ENCODE measurements at places on chromosomes 7 and 10. TPM values are rescaled to one million over a fixed set of nuclear protein-coding genes. Genes with fewer than 3 reads are reported as not detected.

ZPBP gene
- total RNA-seq, result not detected

- no peak for DNase-seq
Observed at GRCh38 chr10:13056456-13057077, 43.4 kb upstream of the OPTN start.

- no peak for DNase-seq
Observed at GRCh38 chr7:37320848-37321468, 127.7 kb downstream of the ELMO1 start.

DNA sequence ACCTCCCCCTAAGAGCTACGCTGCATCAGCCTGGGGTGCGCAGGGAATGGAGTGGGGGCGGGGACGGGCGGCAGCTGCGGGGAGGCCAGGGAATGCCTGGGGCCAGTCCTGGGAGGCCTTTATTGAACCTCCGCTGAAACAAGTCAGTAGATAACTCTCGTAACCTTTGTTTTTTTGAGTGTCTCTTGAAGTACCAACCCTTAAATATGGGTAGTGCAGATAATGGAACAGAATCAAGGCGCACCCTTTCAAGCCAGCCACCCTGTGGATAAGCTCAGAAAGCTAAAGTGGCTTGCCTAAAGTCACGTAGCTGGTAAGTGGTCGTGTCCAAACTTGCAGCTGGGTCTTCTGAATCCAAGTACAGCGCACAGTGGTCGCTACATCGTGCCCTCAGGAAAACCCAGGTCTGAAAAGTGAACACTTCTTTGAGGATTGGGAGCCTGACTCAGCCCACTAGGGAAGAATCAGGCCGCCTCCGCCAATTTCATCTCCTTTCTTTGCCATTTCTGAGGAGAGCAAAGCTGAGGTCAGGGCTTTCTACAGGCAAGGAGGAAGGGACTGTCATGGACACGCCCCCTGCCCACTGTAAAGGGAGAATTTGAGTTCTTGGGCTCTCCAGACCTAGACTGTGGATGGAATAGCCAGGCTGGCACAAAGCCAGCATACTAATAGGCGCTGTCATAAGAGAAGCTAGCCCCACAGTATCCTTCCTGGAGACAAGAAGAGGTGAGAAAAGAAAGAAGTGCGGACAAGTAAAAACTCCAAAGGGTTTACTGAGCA lies 3.2 kb upstream of the EGR2 start:
- DNase-seq, result peak; percentile 23

DNA sequence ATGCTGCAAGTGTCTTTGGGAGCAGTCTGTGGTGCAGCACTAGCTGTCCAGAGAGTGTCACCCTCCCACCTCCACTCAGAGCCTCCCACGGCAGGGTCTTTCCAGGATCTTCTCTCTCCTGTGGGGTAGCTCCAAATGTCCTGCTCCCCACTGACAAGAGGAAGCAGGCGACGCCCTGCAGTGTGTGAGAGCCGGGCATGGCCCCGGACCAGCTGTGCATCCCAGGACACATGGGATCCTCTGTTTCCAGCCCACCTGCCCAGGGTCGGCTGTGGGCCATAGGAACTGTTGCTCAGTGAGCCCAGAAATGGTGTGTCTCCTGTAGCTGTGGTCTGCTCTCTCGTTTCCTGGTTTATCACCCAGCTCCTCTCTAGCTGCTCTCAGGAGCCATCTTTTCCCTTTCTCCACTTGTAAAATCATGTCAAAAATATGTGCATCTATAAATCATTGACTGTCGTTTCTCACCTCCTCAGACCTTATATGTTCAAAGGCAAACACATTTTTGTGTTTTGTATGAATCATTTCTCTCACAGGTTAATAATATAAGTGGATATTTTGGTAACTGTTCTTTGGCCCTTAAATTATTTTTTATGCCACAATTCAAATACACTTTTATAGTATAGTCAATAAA lies 74.9 kb downstream of the VWC2 start:
- DNase-seq, result no peak

- DNase-seq, result no peak
Observed at GRCh38 chr10:28743576-28743975, 66.3 kb downstream of the BAMBI start.

DNA sequence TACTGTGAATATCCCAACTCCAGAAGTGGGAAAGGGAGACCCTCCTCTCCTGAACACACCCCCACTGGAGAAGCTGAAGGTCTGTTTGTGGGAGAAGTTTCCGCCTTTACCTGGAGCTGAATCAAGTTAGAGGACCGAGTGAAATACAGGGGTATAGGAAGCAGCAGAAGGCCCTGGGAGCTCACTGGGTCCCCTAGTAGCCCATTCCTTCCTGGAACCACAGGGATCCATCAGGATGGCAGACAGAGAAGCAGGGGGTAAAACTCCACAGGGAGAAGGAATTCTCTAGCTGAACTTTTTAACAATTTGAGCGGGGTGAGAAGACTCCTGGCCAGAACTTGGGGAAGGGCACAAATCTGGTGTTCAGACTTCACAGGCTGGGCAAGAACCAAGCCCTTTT lies 275.8 kb downstream of the GRID1 start:
- no peak for DNase-seq

DNA sequence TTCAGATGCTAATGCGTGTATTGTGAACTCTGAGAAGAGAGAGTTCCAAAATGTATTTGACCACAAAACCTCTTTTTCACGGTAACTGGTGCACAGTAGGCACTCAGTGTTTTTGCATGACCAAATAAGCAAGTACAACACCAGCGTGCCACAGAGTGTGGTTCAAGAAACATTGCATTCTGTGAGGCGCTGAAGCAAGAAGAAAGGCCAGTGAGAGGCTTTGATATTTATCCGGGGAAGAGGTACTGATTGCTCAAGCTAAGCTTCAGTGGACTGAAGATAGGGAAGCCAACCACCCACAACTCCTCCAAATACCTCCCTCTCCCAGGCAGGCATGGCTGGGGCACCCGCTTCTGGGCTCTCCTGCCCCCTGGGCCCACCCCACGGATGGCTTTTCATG lies 611.2 kb downstream of the SDK1 start:
- no peak for DNase-seq

DNA sequence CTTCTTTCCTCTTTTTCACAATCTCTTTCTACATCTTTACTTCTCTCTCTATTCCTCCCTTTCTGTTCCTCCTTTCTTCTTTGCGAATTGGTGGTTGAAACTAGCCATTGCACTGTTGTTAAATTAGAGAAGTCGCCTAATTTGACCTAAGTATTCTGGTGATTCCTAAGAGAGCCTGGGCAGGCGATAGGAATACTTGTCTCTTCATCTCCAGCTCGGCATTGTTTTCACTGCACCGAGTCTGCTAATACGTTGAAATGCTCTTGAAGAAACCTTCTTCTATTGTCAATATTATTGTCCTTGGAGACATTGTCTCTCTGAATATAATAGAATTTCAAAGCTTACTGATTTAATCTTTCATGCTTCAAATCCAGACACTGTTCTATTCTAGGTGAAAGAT lies 31.7 kb downstream of the KCND2 start:
- DNase-seq, result no peak

GRCh38 chr10:69828144-69828870 lies 26.6 kb downstream of the COL13A1 start:
- DNase-seq, result no peak

- no peak for DNase-seq
Observed at GRCh38 chr7:1210321-1210978, 22.2 kb upstream of the UNCX start.

DNA sequence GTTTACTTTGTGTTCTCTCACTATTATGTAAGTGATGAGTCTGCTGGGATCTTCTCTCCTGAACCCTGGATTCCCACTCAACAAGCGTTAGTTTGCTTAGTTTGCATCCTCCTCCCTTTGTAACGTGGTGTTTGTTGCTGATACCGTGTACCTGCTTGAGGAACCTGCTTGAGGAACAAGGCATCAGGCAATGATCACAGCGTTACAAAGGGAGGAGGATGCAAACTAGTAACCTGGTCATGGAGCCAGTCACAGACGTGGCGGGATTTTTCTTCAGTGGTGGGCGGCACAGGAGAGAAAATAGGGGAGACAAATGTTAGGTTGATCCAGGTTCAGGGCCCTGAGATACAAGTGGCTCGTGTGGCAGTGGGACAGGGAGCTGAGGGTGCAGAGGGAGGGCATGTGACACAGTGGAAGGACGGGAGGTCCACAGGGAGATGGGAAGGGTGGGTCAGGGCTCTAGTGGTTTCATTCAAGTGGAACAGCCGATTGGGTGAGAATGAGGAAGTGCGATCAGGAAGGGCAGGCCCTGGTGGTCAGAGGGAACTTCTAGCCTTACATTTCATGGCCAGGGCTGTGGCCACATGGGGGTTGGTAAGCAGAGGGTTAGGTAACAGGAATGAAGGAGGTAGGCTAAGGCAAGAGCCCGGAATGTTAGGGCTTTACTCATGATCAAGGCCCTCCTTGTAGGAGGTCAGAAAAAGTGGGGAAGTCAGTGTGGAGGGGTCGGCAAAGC lies 38.0 kb downstream of the SNX10 start:
- DNase-seq, result no peak

GRCh38 chr7:150856303-150857275 lies 4.3 kb downstream of the AOC1 start:
- DNase-seq, result no peak

GRCh38 chr7:7099584-7100014 lies 82.7 kb upstream of the C1GALT1 start:
- no peak for DNase-seq

SLC39A12 gene
- not detected for total RNA-seq

GPR15LG gene
- total RNA-seq, result not detected

- DNase-seq, result no peak
Observed at GRCh38 chr10:131980761-131981428, 828 bp downstream of the BNIP3 start.

DNA sequence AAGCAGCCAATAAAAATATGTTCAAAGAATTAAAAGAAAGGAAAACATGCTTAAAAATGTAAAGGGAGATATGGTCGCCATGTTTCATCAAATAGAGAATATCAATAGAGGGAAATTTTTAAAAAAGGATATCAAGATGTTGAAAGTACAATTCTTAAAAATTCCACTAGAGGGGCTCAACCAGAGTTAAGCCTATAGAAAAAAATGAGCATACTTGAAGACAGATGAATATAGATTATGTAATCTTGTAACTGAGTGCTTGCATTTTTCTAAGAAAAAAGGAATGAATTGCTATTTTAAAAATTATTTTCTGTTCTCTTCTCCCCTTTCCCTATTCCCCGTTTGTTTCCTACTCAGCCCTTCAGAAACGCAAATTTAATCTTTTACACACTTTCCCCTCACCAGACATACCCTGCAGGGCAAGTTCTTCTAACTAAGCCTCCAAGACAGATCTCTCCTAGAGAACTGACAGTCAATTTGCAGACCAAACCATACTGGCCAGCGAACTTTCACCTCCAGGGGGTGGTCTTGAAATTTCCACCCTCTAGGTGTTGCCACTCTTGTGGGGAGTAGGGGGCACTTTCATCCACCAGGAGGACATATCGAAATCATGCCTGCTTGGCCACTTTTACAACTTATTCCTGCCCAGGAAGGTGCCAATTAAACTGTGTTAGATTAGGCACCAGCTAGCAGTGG lies 67.7 kb downstream of the NSUN6 start:
- peak; percentile 10 for DNase-seq

TUBB8 gene
- not detected for total RNA-seq

DNA sequence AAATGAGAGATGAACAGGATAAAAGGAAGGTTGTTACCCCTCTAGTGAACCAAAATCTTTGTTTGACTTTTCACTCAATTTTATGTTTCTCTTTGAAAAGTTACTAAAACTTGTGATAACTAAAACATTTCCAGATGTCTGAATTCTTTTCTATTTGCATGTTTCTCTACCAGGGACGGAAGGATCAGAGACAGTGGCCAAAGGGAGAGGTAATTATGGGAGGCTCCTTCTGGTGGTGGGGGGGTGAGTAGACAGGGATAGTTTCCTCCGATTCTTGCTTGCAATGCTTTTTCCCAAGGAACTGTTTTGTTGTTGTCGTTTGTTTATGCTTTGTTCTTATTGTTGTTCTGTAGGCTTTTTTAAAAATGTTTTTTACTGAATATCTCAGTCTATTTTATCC lies 374.8 kb downstream of the INHBA start:
- no peak for DNase-seq

CCL24 gene
- not detected for total RNA-seq

GRCh38 chr7:140400381-140400780 lies 2.1 kb upstream of the SLC37A3 start:
- no peak for DNase-seq

GRCh38 chr7:85924062-85924461 lies 719.6 kb upstream of the GRM3 start:
- DNase-seq, result no peak

DNA sequence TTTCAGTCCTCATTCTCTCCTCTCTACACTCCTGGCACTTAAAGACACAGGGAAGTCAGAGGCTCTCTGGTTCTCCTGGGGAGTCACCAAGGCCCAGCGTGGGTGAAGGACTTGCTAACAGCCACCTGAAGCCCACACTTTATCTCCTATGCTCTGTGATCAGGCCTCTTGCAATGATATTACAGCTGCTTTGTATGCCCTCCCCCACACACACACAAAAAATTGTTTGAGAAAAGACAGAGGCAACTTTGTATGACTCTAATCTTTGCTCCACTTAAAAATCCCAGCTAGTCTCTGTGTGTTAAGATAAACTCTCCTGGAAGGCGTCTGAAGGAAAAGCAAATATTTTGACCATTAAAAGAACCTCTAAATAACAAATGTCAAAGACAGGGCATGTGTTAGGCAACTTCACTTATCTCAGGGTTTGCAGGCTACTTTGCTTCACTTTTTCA lies 507.2 kb downstream of the TNS3 start:
- DNase-seq, result no peak

DNA sequence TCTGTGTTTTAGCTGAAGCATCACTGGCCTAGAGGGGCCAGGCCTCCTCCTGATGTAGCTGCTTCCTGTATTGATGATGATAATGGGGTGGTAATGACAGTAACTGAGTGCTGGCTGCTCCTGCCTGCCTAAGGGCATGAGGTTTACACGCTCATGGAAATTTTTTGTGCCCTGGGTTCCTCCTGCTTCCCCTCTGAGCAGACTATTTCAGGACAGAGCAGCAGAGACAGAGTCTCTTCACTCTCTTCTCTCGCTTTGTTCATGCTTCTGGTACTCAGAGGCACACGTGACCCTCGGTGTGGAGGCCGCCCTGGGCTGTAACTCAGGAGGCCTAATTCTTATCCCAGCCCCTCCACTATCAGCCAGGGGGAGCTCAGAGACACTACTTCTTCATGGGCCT lies 27.9 kb downstream of the LRRC20 start:
- no peak for DNase-seq

GRCh38 chr7:26187380-26188205 lies 13.0 kb downstream of the HNRNPA2B1 start:
- no peak for DNase-seq

GAD2 gene
- total RNA-seq, result not detected

DNA sequence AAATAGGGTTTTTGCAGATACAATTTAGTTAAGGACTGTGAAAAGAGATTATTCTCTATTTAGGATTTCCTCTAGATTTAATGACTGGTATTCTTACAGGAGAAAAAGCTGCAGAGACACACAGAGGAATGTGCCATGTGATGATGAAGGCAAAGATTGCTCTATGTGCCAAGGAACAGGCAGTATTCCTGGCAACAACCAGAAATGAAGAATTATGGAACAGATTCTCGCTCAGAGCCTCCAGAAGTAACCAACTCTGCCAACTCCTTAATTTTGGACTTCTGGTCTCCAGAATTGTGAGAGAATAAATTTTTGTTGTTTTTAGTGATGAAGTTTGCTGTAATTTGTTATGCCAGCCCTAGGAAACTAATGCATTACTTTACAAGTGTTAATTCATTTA lies 307.6 kb upstream of the SEMA3A start:
- no peak for DNase-seq

Data from CD4-positive, alpha-beta T cell (primary cell).